ENCODE measurements at places on chromosomes 1 and 21. TPM values are rescaled to one million over a fixed set of nuclear protein-coding genes. Genes with fewer than 3 reads are reported as not detected.

DNA sequence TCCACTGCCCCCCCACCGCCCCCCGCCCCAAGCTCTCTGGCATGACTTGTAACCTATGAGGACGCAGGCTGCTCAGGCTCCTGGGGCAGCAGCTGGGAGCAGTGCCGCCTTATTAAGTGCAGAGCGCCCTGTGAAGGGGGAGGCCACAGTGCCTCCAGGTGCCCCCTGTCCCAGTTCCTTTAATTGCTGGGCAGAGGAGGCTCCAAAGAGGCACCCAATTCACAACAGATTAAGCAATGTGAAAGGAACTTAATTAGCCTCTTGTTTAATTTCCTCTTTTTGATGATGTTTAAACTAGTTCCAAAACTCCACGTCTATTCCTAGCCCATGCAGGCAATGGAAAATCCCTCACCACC lies 3.0 kb downstream of the RXFP4 start:
- peak overlapping the region; percentile 73 for H3K27ac ChIP-seq
- peaks cover 23% of the 10 kb centered on the region for H3K4me1 ChIP-seq
- DNase-seq: no peak
- H3K4me3 ChIP-seq: no peak overlapping the region
- no peaks in the 10 kb centered on the region for H3K27me3 ChIP-seq
- H3K36me3 ChIP-seq: peaks cover 8% of the 10 kb centered on the region

DNA sequence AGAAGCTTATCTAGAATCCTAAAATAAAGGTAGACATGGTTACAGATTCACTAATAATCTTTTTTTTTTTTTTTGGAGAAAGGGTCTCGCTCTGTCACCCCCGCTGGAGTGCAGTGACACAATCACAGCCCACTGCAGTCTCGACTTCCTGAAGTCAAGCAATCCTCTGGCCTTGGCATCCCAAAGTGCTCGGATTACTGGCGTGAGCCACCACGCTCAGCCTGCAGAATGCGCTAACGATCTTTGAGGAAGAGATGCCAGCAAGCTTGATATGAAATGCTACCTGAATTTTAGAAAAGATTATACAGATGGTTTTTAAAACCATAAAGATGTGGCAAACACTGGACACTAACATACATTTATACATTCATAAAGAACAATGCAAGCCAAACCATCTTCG lies 4.1 kb upstream of the GNPAT start:
- H3K36me3 ChIP-seq: peaks cover 17% of the 10 kb centered on the region
- H3K27ac ChIP-seq: no peak overlapping the region
- DNase-seq: no peak
- peaks cover 11% of the 10 kb centered on the region for H3K4me1 ChIP-seq
- no peak overlapping the region for H3K4me3 ChIP-seq

DNA sequence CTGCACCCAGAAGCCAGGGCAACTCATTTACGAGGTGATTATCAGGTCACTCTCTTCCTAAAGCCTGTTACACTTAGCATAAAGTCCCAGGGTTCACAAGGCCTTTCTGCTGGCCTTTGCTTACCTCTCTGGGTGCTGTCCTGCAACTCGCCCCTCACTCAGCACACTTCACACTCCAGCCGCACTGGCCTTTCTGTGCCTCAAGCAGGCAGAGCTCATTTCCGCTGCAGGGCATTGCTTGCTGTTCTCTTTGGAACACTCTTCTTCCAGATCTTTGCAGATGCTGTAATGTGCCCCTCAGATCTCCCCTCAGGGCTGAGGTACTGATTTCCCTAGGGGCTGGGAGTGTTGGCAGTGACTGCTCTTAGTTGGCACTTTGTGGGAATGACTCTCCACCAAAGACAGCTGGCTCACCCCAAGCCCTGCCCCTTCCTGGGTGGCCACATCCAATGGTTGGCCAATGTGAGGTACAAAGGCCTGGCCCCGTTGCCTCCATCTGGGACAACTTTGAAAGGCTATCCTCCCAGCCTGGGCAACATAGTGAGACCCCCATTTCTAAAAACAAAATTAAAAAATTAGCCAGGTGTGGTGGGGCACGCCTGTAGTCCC lies 50.8 kb upstream of the SSBP3 start:
- H3K27me3 ChIP-seq: no peaks in the 10 kb centered on the region
- H3K4me1 ChIP-seq: peaks cover 40% of the 10 kb centered on the region

- DNase-seq: no peak
- H3K27ac ChIP-seq: no peak overlapping the region
- H3K27me3 ChIP-seq: peaks cover 67% of the 10 kb centered on the region
- no peaks in the 10 kb centered on the region for H3K4me1 ChIP-seq
- no peaks in the 10 kb centered on the region for H3K36me3 ChIP-seq
- no peak overlapping the region for H3K4me3 ChIP-seq
Observed at GRCh38 chr1:33685256-33685655, 178.6 kb upstream of the HMGB4 start.

DNA sequence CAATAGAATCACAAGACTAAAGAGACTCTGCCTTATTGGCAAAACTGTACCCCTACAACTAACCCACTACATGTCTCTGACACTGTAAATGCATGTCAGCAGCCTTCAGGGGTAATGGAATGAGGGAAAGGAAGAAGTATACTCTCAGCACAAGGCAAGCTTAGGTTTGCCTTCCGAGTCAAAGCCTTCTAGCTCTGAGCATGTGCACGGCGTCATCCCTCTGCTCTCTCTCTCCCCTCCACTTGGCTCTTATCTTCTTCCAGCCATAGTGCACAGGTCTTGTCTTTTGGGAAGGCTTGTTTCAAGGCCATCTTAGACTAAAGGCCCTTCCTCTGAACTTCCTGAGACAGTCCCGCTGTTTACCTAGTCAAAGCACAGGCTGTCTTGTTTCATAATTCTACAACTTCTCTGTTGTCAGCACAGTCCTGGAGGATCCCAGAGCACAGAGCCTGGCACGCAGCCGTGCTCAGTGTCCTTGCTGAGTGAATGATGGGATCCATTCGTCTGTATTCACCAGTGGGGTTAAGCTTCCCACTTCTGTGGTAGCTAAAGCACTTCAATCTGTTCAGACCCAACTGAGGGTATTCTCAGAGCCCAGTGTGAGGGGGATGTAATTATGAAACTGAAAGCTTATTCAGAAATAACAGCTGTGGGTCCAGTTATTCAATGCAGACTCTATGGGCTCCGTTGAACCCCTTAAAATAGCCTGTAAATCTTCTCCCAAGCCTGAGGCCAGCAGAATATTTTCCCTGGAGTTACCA lies 166.5 kb upstream of the PLD5 start:
- no peaks in the 10 kb centered on the region for H3K36me3 ChIP-seq
- H3K4me1 ChIP-seq: peaks cover 27% of the 10 kb centered on the region
- no peak overlapping the region for H3K4me3 ChIP-seq

The NBPF20 gene
- 4.9 TPM for total RNA-seq

- peaks cover 28% of the 10 kb centered on the region for H3K4me1 ChIP-seq
- DNase-seq: no peak
- H3K36me3 ChIP-seq: no peaks in the 10 kb centered on the region
- peak overlapping the region; percentile 95 for H3K27ac ChIP-seq
- no peak overlapping the region for H3K4me3 ChIP-seq
Observed at GRCh38 chr1:24102961-24103360, 9.0 kb downstream of the MYOM3 start.

DNA sequence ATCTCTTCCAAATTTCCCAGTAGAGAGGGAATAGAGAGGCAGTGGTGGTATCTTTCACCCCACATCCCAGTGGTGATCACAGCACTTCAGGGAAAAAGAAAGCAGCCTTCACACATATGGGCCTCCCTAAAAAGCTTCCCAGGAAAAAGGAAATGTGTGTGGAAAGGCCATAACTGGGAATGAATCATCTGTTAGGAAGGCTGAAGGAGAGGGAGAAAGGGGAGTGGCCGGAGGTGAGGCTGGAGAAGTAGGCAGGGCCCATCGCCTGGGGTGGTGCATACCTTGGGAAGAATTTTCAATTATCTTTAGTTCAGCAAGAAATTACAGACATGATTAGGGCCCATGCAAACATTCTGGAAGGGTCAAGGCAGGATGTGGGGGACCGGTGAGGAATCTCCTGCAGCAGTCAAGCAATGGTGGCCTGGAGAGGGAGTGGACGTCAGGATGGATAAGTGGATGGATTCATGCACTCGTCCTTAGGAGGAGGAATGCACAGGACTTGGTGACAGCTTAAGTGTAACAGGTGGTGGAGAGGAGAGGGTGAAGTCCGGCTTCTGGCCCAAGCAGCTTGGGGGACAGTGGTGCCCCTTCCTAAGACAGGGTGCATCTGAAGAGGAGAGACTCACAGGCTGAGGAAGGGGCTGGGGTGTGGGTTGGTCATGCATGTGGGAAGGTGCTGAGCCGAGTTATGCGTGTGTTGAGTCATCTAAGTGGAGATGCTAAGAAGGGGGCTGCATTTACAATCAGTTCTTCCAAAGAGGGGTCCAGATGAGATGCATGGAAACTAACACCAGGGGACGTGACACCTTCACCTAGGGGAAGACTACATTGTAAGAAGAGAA lies 17.9 kb downstream of the HIVEP3 start:
- H3K4me3 ChIP-seq: no peak overlapping the region
- no peaks in the 10 kb centered on the region for H3K27me3 ChIP-seq
- H3K27ac ChIP-seq: peak overlapping the region; percentile 65
- no peaks in the 10 kb centered on the region for H3K36me3 ChIP-seq
- H3K4me1 ChIP-seq: peaks cover 28% of the 10 kb centered on the region

GRCh38 chr1:50681931-50682330 lies 258.7 kb upstream of the DMRTA2 start:
- no peak overlapping the region for H3K27ac ChIP-seq
- DNase-seq: no peak
- H3K4me1 ChIP-seq: no peaks in the 10 kb centered on the region
- no peaks in the 10 kb centered on the region for H3K27me3 ChIP-seq

DNA sequence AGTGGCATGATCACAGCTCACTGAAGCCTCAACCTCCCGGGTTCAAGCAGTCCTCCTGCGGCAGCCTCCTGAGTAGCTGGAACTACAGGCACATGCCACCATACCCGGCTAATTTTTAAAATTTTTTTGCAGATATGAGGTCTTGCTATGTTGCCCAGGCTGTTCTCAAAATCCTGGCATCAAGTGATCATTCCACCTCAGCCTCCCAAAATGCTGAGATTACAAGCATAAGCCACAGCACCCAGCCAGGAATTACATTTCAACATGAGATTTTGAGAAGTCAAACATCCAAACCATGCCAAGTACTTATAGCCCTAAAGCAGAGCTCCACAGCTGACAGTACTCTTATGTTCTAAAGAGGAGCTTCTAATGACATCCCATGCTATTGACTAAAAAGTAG lies 200.1 kb downstream of the FCRL5 start:
- H3K27ac ChIP-seq: no peak overlapping the region
- H3K27me3 ChIP-seq: no peaks in the 10 kb centered on the region
- DNase-seq: no peak
- H3K4me3 ChIP-seq: no peak overlapping the region
- no peaks in the 10 kb centered on the region for H3K36me3 ChIP-seq

The CLCA4 gene
- total RNA-seq: not detected

The KCTD3 gene
- 49.2 TPM for total RNA-seq

DNA sequence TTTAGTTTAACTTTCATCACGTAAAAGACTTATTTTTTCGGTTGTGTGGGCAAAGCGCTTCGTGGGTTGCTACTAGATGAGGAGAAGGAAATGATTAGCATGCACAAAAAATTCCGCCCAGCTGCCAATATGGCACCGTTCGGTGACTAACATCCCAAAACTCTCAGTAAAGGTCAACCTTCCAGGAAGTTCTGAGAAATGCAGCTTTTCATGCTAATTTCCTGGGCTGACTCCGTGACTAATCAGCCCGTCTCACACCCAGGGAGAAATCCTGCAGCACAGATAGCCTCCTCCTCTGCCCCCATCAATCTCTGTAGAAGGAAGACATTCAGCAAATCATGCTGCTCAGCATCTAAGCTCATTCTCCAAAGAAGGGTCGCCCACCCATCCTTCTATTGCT lies 34.1 kb downstream of the TMCO4 start:
- H3K4me3 ChIP-seq: no peak overlapping the region
- no peak overlapping the region for H3K27ac ChIP-seq
- no peaks in the 10 kb centered on the region for H3K4me1 ChIP-seq
- H3K36me3 ChIP-seq: peaks cover 4% of the 10 kb centered on the region
- no peak for DNase-seq

- H3K27me3 ChIP-seq: no peaks in the 10 kb centered on the region
- H3K4me3 ChIP-seq: peak overlapping the region; percentile 86
- H3K36me3 ChIP-seq: peaks cover 5% of the 10 kb centered on the region
- peaks cover 17% of the 10 kb centered on the region for H3K4me1 ChIP-seq
- H3K27ac ChIP-seq: peak overlapping the region; percentile 73
Observed at GRCh38 chr21:33587792-33588484, 546 bp downstream of the DONSON start.

The FMO3 gene
- not detected for total RNA-seq

The NTMT2 gene
- not detected for total RNA-seq

- no peak overlapping the region for H3K27ac ChIP-seq
- no peaks in the 10 kb centered on the region for H3K27me3 ChIP-seq
- peaks cover 11% of the 10 kb centered on the region for H3K4me1 ChIP-seq
- H3K4me3 ChIP-seq: no peak overlapping the region
- no peak for DNase-seq
- H3K36me3 ChIP-seq: peaks cover 64% of the 10 kb centered on the region
Observed at GRCh38 chr1:33298623-33299277, 22.1 kb downstream of the A3GALT2 start.

DNA sequence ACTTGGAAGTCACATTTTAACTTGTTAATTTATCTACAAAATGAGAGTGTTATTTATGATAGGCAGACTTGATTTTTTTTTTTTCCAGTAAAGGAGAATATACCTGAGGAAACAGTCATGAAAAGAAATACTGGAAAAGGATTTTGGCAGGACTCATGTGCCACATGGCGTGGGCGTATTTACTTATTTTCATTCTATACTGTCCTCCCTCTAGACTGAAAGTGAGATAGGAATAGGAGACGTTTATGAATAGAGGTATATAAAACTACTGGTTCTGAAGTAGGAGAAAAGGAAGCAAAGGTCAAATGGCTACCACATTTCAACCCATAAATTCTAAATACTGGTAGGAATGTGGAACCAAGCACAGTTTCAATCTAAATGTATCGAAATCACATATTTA lies 94.8 kb upstream of the MPC2 start:
- no peak overlapping the region for H3K4me3 ChIP-seq
- no peaks in the 10 kb centered on the region for H3K4me1 ChIP-seq

- H3K27ac ChIP-seq: no peak overlapping the region
- H3K4me3 ChIP-seq: no peak overlapping the region
- no peak for DNase-seq
- H3K4me1 ChIP-seq: no peaks in the 10 kb centered on the region
- peaks cover 13% of the 10 kb centered on the region for H3K36me3 ChIP-seq
- H3K27me3 ChIP-seq: no peaks in the 10 kb centered on the region
Observed at GRCh38 chr1:44021581-44022321, 9.5 kb downstream of the SLC6A9 start.

DNA sequence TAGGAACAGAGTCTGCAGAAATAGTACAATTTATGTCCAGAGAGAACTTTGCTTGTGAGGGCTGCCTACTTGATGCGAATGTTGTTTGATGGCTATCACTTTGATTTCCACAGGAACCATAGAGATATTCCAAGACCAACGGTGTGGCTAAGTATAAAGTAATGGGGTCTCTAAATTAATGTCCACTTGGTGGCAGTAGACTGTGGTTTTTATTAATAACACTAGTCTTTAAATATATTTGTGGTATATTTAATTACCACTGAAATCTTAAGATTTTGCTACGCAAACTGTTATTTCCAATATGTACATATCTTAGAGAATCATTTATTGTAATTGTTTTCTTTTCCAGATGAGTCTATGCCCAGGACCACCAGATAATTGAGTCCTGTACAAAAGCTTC lies 647.9 kb downstream of the PLA2G4A start:
- peaks cover 4% of the 10 kb centered on the region for H3K36me3 ChIP-seq
- peaks cover 14% of the 10 kb centered on the region for H3K4me1 ChIP-seq
- no peak overlapping the region for H3K27ac ChIP-seq
- no peak overlapping the region for H3K4me3 ChIP-seq
- H3K27me3 ChIP-seq: no peaks in the 10 kb centered on the region

The DLGAP3 gene
- total RNA-seq: 0.23 TPM

GRCh38 chr1:150083907-150084306 lies 16.3 kb downstream of the VPS45 start:
- H3K27me3 ChIP-seq: no peaks in the 10 kb centered on the region
- no peak for DNase-seq
- no peak overlapping the region for H3K4me3 ChIP-seq
- H3K27ac ChIP-seq: peak overlapping the region; percentile 17

The HTR1D gene
- total RNA-seq: 0.18 TPM

The SDHC gene
- total RNA-seq: 147 TPM
